ENCODE measurements at places on chromosomes 7 and 10.
A peak's percentile ranks its signal among the peaks of the same experiment; 100 is the strongest.

DNA sequence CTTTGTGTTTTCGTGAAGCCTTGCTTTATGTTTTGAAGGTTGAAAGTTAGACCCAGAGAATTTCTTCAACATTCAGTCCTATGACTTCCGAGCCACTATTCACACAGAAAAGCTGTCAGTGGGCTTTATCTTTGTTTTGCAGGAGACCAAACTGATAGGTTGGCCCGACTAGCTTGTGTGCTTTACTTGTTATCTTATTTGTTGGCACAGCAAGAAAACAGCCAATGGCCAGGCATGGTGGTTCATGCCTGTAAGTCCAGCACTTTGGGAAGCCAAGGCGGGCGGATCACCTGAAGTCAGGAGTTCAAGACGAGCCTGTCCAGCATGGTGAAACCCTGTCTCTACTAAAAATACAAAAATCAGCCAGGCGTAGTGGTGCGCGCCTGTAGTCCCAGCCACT is 16.0 kb upstream of the GDI2 start:
- no peak for DNase-seq

DNA sequence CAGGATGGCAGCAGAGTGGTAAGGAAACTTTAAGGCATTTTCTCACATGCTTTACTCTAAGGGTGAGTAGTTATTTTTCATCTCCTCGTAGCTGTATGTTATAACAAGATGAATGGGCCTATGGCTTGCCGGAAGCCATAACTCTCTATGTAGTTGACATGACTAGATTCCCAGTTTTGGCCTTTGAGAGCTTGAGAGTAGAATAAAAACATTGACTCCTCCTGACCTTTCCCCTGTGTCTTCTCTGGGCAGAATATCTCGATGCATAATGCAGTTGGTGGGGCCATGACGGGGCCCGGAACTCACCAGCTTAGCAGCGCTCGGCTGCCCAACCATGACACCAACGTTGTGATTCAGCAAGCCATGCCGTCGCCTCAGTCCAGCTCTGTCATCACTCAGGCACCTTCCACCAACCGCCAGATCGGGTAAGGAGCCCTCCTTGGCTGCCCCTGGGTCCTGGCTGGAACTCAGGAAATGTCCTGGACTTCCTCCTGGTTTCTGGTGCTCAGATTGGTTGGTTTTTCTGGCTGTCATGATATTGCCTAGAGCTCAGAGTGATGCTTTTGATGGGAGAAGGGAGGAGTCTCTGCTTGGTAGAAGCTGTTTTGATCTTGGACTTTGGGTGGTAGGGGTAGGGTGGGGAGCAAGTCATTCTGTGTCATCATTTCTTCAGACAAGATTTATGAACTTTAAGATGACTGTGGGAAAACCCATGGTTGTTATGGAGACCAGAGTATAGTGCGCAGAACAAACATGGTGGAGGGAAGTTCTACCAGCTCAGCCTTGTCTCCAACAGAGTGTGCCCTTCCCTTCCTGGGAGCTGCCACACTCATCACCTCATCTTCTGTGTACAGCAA is 158.0 kb downstream of the CREB5 start:
- DNase-seq = no peak

- DNase-seq = no peak
These were observed 13.4 kb downstream of the USP54 start for GRCh38 chr10:73577788-73578187.

- DNase-seq = no peak
These were observed 1.0 kb downstream of the IGFBP3 start for GRCh38 chr7:45919993-45920459.

DNA sequence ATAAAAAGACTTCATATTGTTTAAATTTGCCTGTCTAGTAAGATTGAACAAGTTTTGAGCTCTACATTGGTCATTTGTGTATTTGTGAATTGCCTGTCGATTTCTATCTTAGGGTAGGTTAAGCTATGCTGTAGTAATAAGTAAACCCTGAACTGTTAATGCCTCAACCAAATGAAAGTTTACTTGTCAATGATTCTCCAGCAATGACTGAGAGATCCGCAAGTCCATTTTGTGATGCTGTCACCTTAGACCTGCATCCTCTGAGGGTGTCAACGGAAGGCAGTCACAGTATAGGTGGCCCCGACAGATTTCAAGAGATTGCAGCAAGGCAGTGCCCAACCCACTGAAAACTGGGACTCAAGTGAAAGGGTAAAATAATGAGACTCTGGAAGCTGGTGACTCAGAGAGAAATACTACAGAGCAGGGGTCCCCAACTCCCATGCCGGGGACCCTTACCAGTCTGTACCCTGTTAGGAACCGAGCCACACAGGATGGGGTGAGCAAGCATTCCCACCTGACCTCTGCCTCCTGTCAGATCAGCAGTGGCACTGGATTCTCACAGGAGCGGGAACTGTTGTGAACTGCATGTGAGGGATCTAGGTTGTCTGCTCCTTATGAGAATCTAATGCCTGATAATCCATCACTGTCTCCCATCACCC is 10.8 kb upstream of the PHYH start:
- no peak for DNase-seq

DNA sequence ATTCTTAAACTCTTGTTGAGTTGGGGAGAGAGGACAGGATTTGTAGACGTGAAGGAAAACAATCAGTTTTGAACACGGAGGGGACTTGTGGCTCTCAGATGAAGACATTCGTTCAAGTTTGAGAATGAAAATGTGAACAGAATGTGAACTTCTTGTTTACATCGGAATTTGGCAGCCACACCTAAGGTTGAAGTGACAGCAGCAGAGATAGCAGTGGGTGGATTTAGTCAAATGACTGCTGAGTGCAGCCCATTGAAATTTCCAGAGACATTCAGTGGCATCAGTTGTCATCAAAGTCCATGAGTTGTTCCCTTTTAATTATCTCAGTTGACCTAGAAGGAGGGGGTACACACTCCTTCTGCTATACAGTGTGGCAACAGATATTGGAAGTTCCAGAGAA is 280.0 kb downstream of the SEMA3D start:
- no peak for DNase-seq

GRCh38 chr7:143884241-143884968 is 17.6 kb downstream of the TCAF1 start:
- DNase-seq = no peak

- peak; percentile 36 for DNase-seq
These were observed 248.9 kb downstream of the KIAA1217 start for GRCh38 chr10:24457661-24458318.

- no peak for DNase-seq
These were observed 19.4 kb upstream of the NRP1 start for GRCh38 chr10:33353853-33354252.

GRCh38 chr7:55022002-55022985 is 3.5 kb downstream of the EGFR start:
- DNase-seq = no peak

GRCh38 chr10:52451817-52452216 is 137.7 kb downstream of the DKK1 start:
- no peak for DNase-seq

- no peak for DNase-seq
These were observed 7.3 kb upstream of the MNX1 start for GRCh38 chr7:157017603-157018327.

GRCh38 chr10:113485736-113486135 is 67.1 kb upstream of the HABP2 start:
- no peak for DNase-seq

- peak; percentile 75 for DNase-seq
These were observed 137.3 kb downstream of the ANLN start for GRCh38 chr7:36526863-36527548.

- no peak for DNase-seq
These were observed 19.6 kb downstream of the ZAN start for GRCh38 chr7:100752994-100753393.

- no peak for DNase-seq
These were observed 138.8 kb downstream of the SFMBT2 start for GRCh38 chr10:7272008-7272407.

DNA sequence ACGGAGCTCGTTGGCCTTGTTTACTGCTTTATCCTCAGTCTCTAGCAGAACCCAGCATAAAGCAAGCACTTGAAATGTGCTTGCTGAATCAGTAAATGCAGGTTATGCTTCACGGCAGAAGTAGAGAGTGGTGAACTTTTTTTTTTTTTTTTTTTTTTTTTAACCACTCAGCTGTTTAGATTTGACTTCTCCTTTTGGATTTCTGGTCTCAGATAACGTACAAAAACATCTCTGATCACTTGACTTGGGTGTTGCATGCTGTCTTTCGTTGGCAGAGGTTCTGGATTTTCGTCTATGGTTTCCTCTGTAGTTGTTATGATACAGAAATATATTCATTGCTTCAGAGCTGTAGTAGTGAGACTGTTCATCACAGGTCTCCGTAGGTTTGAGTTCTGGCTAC is 242.5 kb upstream of the HABP2 start:
- no peak for DNase-seq

GRCh38 chr7:104551226-104551625 is 222.8 kb downstream of the LHFPL3 start:
- DNase-seq = no peak

DNA sequence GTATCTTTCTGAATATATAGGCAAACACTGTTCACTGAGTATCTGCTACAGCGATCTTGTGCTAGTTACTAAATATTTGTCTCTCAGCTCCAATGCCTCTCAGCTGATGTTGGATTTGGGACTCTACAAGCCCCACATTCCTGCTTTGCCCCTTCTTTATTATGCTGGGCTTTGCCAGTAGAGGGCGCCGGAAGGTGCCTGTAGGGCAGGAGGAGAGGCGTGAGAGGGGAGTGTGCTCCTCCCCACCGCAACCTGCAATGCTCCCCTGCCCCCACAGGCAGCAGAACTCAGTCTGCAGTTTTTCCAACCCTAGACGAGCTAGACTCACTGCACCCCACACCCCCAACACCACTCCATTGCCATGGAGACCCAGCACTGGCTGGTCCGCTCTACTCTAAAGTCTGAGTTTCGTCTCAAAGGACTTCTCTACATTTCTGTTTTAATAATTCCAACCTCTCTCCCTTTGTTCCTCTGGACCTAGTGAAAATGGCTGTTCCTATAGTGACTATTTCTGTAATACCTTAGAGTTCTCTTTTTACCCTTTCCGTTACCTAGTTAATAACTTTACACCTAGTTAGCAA is 337.6 kb downstream of the CCSER2 start:
- peak; percentile 52 for DNase-seq

DNA sequence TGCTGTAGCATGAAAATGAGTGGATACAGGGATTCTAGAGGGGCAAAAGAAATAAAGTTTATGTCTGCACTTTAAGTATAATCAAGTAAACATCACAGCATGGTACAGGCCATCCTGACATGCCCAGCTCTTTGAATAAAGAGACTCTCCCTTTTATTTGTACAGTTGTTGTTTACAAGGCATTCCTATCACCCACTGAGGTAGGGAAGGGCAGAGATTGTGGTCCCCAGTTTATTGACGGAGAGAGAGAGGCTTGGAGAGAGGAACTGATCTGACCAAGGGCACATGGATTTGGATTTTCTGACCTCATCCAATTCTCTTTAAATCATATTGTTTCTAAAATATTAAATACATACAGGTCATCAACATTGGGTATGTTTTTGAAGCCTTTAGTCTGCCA is 53.9 kb downstream of the TACC2 start:
- DNase-seq = no peak

GRCh38 chr7:5586963-5587348 is 163.3 kb upstream of the TNRC18 start:
- peak; percentile 4 for DNase-seq

DNA sequence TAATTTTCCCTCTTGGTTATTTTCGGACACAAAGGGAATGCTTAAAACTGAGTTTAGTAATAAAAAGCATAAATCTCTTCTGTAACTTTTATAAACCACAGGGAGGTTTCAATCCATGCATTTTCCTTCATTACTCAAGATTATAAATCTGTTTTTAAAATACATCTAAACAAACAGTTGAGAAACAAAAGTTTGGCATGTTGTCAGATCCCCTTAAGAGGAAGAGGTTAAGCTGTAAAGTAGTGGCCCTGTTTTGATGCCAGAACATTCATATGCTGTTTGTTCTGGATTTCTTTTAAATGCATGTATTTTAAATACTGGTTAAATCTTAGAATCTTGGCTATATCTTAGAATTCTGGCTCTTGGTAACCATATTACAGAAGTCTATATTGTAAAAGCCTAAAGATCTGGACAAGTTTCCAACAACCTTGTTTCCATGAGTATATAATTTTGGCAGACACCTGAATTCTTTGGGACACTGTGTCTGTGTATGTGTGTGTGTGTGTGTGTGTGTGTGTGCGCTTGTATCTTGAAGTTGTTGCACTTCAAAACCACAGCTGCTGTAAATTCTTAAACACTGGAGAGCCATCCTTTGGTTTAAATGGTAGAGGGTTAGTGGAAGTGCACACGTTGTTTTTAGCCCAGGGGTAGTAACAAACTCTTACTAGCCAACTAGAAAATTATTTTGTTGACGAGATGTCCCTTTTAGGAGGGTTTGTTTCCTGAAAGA is 6.8 kb upstream of the SEMA4G start:
- DNase-seq = no peak

DNA sequence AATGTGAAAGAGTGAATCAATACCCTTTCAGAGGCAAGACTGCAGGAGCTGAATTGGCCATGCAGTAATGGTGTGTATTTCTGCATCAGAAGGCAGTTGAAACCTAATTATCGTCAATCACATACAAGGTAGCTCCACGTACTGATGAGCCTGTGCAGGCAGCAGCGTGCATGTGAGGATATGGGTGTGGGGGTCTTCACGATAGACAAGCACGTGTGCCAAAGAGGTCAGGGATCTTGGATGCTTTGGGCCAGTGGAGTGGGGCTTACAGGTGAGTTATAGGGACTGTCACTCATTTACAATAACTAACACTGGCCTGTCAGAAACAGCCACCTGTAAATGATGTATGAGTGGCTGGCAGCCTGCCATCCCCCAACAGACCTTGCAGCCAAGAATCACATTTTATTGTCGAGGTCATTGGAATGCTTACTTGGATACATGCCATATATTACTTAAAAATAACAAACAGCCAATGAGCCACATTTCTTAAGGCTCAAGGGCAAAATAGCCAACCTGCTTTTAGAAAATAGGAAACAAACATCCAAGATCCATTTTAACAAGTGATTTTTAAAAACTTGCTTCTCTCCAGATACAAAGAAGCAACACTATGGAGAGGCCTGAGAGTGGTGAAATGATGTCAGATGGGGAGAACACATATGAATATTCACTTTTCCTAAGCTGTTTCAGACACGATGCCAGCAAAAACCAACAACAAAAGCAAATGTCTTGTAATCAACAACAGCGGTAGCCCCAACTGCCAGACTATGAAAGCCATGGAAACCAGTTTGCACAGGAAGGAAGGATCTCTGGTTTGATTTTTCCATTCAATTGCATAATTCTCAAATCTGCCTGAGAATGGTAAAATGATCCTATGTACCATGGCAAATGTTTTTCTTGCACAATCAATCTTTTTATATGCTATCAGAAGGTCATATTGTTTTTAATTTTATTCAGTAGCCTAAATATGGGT is 210.7 kb downstream of the SKAP2 start:
- DNase-seq = no peak

All from NB4 (cell line).